ENCODE measurements at places on chromosomes 12 and 14.

DNA sequence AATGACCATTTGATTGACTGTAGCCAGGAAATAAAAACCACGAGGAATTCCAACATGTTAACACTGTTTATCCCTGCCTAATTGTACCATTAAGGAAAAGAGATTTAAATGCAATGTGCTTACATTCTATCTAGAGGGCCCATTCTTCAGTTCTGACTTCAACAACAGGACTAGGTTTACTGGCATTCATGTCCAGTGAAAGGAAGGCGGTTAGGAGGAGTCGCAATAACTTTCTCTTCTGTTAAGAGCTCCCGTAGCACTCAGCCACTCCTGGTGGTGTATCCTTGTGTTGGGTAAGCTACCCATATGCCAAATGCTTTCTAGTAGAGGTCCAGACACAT, 154.7 kb downstream of the STXBP6 start:
- DNase-seq, result no peak

DNA sequence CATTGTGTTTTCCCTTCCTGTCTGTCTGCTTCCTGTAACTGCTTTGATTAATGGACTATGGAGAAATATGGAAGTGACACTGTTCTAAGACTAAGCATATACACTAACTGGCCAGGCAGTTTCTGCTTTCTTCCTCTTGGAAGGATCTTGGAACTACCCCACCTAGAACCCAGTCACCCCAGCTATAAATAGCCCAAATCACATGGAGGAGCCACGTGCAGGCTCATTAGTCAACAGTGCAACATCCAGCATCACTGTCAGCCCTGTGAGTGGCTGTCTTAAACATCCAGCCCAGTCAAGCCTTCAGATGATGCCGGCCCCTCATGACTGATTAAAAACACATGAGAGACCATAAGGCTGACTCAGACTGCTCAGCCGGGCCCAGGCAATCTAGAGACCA, 39.2 kb downstream of the BCAT1 start:
- no peak for DNase-seq

- no peak for DNase-seq
These were observed 1.0 kb upstream of the DUSP6 start for GRCh38 chr12:89353188-89353822.

GRCh38 chr14:95301527-95302187, 18.1 kb downstream of the CLMN start:
- DNase-seq, result no peak

GRCh38 chr12:52015532-52016041, 8.8 kb downstream of the TAMALIN start:
- no peak for DNase-seq

GRCh38 chr12:237026-237815, 23.3 kb upstream of the SLC6A12 start:
- no peak for DNase-seq

Data from stimulated activated CD4-positive, alpha-beta T cell treated with anti-CD3 and anti-CD28 coated beads, TNF-alpha, amount 100 ng/mL, for 4 hours (primary cell).